Aorta (tissue), 5 donors: ENCODE measurements at places on chromosomes 11 and 22. TPM values are rescaled to one million over a fixed set of nuclear protein-coding genes. Genes with fewer than 3 reads are reported as not detected.

- no peak overlapping the region for H3K4me3 ChIP-seq
- H3K27me3 ChIP-seq = no peaks in the 10 kb centered on the region
- no peaks in the 10 kb centered on the region for H3K4me1 ChIP-seq
These were observed 5.0 kb upstream of the UVRAG start for GRCh38 chr11:75809991-75810390.

DNA sequence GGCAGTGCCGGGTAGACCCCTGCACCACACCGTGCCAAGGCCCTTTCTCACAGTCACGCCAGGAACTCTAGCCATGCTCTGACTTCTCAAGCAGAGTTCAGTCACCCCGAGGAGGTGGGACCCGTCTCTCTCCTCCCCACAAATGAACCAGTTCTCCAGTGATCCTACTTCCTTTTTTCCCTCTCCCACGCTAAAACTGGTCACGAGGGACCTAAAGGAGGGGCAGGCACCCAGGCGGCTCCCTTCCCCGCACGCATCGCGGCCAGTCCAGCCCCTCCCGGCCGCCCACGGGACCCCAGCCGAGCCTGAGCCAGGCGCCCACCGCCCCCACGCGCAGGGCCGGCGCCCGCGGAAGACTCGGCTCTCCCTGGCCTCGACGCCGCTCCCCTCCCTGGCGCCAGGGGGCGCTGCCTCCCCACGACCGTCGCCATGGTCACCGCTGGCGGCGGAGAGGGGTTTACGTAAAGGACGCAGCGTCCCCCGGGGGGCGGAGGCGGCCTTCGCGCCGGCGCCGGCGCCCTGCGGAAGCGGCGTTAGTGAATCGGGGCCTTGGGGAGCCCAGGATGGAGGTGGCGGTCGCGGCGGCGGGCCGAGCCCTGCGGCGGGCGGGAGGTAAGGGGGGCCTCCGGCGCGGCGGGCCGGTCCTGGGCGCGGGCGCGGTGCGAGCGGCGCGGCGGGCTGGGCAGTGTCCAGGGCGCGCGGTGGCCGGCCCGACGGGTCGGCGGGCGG lies at the start of gene DAGLA:
Gene DAGLA, plus strand, starts transcription at position 499 of the 729 bp plus-strand sequence. CDS start 39,765 bp downstream, outside the sequence.
- H3K4me3 ChIP-seq = peak within 1 kb of the TSS; percentile 13
- no peaks in the 10 kb centered on the region for H3K36me3 ChIP-seq
- peaks cover 4% of the 10 kb centered on the region for H3K27me3 ChIP-seq
- DNase-seq = peak; percentile 91
- no peaks in the 10 kb centered on the region for H3K4me1 ChIP-seq

- peaks cover 12% of the 10 kb centered on the region for H3K36me3 ChIP-seq
- no peak for DNase-seq
- no peaks in the 10 kb centered on the region for H3K4me1 ChIP-seq
- no peak overlapping the region for H3K4me3 ChIP-seq
These were observed 166.2 kb downstream of the MYO18B start for GRCh38 chr22:25908212-25908611.

DNA sequence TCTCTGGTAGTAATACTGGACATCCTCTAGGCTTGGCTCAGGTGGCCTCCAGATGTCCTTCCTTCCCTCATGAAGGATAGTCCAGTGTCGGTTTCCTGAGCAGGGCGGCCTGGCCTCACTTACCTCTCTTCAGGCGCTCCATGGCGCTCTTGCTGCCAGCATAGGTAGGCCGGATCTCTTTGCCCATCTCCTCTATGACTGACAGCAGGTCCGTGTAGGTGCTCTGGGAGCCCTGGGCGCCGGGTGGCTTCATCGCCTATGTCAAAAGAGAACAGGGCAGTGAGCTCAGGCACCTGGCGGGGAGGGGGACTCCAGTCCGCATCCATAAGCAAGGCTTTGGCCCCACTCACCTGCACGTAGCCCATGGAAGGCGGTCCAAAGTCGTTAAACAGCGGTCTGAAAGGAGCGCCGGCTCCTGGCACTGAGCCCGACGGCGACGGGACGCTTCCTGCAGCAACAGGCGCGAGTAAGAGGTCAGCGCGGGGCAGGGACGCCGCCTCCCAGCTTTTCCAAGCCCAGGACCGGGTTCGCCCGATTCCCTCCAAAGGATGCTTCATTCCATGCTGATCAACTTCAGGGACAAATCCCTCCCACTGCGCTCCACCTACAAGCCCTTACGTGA lies 609 bp downstream of the CDK2AP2 start:
- H3K36me3 ChIP-seq = no peaks in the 10 kb centered on the region
- peak overlapping the region; percentile 33 for H3K4me3 ChIP-seq
- no peaks in the 10 kb centered on the region for H3K4me1 ChIP-seq
- H3K27me3 ChIP-seq = no peaks in the 10 kb centered on the region

DNA sequence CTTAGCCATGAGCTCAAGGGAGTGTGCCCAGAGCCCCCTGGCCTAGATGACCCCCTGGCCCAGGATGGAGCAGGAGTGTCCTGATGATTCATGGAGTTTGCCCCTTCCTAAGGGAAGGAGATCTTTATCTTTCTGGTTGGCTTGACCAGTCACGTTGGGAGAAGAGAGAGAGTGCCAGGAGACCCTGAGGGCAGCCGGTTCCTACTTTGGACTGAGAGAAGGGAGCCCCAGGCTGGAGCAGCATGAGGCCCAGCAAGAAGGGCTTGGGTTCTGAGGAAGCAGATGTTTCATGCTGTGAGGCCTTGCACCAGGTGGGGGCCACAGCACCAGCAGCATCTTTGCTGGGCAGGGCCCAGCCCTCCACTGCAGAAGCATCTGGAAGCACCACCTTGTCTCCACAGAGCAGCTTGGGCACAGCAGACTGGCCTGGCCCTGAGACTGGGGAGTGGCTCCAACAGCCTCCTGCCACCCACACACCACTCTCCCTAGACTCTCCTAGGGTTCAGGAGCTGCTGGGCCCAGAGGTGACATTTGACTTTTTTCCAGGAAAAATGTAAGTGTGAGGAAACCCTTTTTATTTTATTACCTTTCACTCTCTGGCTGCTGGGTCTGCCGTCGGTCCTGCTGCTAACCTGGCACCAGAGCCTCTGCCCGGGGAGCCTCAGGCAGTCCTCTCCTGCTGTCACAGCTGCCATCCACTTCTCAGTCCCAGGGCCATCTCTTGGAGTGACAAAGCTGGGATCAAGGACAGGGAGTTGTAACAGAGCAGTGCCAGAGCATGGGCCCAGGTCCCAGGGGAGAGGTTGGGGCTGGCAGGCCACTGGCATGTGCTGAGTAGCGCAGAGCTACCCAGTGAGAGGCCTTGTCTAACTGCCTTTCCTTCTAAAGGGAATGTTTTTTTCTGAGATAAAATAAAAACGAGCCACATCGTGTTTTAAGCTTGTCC lies 14.3 kb downstream of the ADORA2A start:
- H3K27ac ChIP-seq = peak overlapping the region; percentile 33
- H3K36me3 ChIP-seq = no peaks in the 10 kb centered on the region
- no peaks in the 10 kb centered on the region for H3K27me3 ChIP-seq
- no peaks in the 10 kb centered on the region for H3K4me1 ChIP-seq
- H3K4me3 ChIP-seq = no peak overlapping the region

DNA sequence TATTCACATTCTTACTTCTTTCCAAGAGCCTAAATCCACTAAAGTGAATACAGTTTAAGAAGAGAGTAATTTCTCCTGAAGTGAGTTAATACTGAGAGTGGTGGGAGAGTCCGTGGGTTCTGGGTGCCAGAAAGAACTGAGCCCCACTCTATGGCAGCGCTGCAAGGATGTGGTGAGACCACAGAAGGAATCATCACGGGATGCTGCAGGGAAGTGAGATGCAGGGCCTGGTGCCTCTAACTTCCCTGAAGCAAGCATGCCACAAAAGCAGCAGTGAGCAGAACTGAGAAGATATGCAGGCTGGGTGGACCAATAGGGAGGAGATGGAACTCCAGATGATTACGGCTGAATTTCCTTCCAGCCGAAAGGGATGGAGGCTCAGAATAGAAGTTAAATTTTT lies 5.0 kb upstream of the MMP12 start:
- no peak overlapping the region for H3K27ac ChIP-seq
- no peaks in the 10 kb centered on the region for H3K36me3 ChIP-seq
- H3K4me3 ChIP-seq = no peak overlapping the region
- no peaks in the 10 kb centered on the region for H3K4me1 ChIP-seq
- DNase-seq = no peak

GRCh38 chr11:89667001-89667400 lies 43.1 kb upstream of the TRIM77 start:
- no peak overlapping the region for H3K27ac ChIP-seq
- H3K36me3 ChIP-seq = no peaks in the 10 kb centered on the region
- no peak for DNase-seq
- H3K4me1 ChIP-seq = no peaks in the 10 kb centered on the region
- H3K4me3 ChIP-seq = no peak overlapping the region

GRCh38 chr11:84923489-84923888 lies 703.7 kb downstream of the DLG2 start:
- H3K27me3 ChIP-seq = no peaks in the 10 kb centered on the region
- H3K4me1 ChIP-seq = peaks cover 2% of the 10 kb centered on the region
- no peak overlapping the region for H3K27ac ChIP-seq
- H3K4me3 ChIP-seq = no peak overlapping the region

GRCh38 chr11:66856496-66857233 lies at the start of gene LRFN4:
TSS of gene LRFN4 (plus strand) at chr11:66857064. CDS start at chr11:66857745, 681 bp downstream.
- H3K27me3 ChIP-seq = no peaks in the 10 kb centered on the region
- H3K36me3 ChIP-seq = no peaks in the 10 kb centered on the region
- H3K4me1 ChIP-seq = no peaks in the 10 kb centered on the region

GRCh38 chr11:23425381-23425780 lies 565.1 kb upstream of the CCDC179 start:
- no peak overlapping the region for H3K4me3 ChIP-seq
- DNase-seq = no peak
- H3K4me1 ChIP-seq = no peaks in the 10 kb centered on the region
- no peaks in the 10 kb centered on the region for H3K36me3 ChIP-seq
- H3K27ac ChIP-seq = no peak overlapping the region
- H3K27me3 ChIP-seq = no peaks in the 10 kb centered on the region

DNA sequence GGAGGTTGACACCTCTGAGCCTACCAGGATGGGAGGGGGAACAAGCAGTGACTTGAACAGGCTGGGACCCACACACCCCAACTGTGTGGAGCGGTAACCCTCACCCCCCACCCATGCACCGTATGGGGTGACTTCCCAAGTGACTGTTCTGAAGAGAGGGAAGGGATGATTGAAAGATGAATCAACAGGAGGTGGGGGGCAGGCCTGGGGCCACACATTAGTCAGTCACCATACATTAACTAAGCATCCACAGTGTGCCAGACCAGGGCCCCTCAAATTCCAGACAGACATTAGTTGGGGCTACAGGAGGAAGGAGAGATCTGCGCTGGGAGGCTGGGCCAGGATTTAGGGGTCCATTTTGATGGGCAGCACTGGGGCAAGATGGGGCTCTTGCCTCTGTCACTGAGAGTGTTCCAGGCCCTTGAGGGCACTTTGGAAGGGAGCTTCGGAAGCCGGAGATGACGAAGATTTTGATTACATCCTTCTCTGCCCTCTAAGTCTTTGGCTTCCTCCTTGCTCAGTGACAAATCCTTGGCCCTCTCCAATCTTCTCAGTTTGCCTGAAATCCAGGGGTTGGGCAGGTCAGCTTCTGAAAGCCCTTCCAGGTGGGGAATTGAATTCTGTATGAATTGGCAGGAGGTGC lies 966 bp downstream of the SMTN start:
- H3K27me3 ChIP-seq = no peaks in the 10 kb centered on the region
- no peak for DNase-seq
- no peaks in the 10 kb centered on the region for H3K4me1 ChIP-seq
- peaks cover 4% of the 10 kb centered on the region for H3K36me3 ChIP-seq
- H3K27ac ChIP-seq = peak overlapping the region; percentile 93

DUSP8 gene
- 9.4 TPM for total RNA-seq

UBQLN3 gene
- 0.71 TPM for total RNA-seq

KCNE3 gene
- 3.8 TPM for total RNA-seq
